ENCODE measurements at places on chromosomes 11 and 22.
A peak's percentile ranks its signal among the peaks of the same experiment; 100 is the strongest.

DNA sequence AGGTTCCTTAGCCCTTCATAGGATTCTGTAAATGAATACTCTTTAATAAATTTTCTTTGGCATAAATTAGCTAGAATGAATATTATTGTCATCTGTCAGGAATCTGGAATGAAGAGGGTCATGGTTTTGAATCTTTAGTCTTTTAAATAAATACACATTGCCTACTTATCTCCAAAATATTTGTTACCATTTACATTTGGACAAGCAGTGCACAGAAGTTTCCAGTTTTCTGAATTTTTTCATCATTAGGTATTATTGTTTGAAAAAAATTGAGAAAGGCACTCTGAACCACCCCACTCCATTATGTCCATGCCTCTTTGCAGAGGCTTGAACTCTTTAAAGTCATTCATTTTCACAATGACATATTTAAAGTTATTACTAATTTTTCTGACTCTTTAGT lies 549.0 kb upstream of the LUZP2 start:
- no peak for DNase-seq

DNA sequence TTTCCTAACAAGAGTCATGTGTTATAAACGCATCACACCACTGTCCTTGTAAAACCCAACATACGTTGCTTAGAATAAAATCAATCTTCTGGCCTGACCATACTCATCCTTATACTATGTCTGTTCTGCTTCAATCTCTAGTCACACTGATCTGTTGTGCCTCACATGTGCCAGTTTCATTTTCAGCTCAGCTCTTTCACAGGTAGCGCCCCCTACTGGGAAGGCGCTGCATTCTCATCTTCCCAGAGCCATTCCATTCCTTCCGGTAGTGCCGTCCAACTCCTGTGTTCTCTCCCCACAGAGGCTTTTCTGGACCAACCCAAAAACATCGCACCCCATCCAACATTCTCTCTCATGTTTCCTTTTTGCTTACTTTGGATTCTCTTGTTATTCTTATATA lies 22.2 kb downstream of the CASP5 start:
- DNase-seq, result no peak

GRCh38 chr11:117428856-117429229 lies 101.2 kb downstream of the CEP164 start:
- DNase-seq, result no peak

DNA sequence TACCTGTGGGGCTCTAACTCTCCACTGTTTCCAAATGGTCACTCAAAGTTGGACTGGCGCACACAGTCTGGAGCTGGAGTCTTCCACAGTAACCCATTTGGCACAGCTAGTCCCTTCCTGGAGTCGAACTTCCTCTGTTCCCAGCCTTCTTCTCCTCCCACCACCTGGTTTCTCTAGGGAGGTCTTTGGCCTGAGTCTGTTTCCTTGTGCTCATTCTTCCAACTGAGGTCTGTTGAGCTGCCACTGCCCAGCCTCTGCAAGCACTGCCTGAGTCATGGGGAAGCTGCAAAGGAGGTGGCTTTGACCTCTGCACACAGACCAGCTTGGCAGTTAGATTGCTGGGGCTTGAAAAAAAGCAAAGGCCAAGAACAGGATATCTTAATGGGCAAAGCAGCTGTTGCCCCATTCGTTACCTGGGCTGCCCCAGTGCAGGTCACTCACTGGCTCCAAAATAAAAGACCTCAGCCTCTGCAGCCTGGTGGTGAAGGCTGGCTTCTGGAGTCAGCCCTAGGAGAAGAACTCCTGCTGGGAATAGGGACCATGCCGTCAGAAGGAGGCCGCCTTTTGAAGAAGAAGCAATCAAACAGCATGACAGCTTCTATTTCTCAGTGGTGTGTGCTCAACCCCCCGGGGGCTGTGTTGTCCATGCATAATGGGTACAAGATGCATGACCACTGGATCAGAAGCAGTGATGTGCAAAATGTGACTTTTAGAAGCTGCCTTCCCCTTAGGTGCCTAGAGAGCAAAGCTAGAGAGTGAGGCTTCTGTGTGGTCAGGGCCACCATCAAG lies 3.0 kb downstream of the ADAMTS15 start:
- peak; percentile 27 for DNase-seq

DNA sequence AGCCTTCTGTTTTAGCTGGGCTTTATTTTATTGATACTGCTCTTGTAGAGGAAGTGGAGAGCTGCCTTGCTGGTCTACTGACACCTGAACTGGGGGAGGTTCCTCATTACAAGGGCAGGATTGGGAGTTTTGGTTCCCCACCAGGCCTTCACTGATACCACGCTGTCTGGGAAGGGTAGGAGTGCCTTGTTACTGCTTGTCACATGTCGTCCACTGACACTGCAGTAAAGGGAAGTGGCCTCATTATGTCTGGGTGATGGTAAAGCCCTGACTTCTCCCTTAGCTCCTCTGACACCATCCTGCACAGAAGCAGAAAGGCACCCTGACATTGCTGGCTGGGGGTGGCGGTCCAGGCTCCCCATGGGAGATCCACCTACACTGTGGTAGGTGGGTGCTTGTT lies 38.7 kb upstream of the ELF5 start:
- no peak for DNase-seq

DNA sequence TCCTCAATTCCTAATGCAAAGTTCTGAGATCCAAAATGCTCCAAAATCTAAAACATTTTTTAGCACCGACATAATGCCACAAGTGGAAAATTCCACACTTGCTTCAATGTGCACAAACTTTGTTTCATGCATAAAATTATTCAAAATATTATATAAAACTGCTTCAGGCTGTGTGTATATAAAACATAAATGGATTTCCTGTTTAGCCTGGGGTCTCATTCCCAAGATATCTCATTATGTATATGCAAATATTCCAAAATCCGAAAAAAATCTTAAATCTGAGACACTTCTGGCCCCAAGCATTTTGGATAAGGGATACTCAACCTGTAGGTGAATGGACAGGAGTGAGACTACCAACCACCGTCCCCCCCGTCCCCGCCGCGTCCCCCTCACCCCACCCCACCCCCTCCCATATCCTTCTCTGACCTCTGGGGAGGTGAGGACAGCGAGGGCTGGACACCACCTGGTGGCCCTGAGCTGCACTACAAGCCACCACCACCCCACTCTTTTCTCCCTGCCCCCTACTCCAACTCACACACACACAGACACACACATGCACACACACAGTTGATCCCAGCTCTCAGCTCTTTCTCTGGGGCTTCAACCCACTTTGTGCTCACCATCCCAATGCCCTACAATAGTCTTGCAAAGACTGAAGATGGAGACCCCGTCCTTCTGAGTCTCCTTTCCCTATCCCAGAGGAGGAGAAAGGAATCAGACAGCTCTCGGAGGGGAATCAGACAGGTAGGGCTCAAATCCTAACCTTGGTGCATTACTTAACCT lies 101.0 kb downstream of the PDE2A start:
- peak; percentile 51 for DNase-seq

- DNase-seq, result peak; percentile 48
These were observed 728 bp downstream of the FANCF start for GRCh38 chr11:22624742-22625447.

- DNase-seq, result no peak
These were observed 127.1 kb downstream of the SLC1A2 start for GRCh38 chr11:35292279-35292678.

GRCh38 chr11:88146106-88146505 lies 29.1 kb downstream of the RAB38 start:
- DNase-seq, result no peak

DNA sequence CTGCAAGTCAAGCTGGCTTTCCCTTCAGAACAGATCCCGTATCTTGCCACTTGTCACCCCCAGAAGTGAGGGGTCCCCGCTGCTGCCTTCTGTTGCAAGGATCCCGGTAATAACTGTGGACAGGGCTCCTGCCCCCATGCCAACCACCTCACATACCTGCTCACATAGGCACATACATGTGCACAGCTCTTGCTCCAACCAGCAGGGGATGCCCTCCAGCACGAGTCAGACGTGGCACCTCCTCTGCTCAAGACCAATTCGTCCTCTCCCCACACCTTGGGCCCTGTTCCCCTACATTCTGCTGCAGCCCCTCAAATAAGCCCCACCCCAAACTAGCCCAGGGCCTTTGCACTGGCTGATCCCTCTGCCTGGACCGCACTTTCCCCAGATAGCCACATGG lies 163.3 kb downstream of the CRYBB2 start:
- no peak for DNase-seq

DNA sequence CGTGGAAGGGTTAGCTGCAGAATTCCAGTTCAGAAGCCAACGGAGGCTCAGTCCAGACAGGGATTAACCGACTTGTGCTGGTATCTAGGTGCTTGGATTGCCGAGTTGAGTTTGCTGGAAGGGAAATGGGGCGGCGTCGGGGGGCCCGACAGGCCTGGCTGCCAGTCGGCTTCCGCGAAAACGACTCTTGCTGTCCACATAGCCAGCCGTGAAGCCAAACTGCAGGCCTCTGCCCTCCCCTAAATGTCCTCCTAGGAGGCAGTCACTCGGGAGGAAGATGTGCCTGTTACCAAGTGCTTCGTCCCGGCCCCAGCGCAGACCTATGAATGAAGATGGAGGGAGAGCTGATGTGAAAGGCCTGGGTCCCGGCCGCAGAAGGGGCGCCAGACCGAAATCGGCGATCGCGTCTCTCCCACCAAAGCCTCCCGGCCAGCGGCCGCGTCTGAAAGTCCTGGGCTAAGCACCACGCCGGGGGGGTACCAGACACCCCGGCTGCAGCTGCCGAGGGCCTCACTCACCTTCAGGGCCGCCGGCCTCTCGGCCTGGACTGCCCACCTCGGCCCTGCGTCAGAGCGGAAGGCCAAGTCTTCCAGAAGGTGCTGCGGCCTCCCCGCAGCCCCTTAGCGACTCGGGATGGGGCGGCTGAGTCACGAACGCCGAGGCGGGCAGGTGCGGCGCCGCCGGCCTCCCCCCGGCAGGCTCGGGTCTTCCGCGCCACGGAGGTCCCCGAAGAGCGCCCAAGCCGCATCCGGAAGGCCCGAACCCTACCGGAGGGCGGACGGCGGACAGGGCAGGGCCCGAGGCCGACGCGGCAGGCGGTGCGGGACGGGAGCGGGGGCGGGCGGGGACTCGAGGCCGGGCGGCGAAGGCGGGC lies 7.5 kb downstream of the DPAGT1 start:
- peak; percentile 55 for DNase-seq

DNA sequence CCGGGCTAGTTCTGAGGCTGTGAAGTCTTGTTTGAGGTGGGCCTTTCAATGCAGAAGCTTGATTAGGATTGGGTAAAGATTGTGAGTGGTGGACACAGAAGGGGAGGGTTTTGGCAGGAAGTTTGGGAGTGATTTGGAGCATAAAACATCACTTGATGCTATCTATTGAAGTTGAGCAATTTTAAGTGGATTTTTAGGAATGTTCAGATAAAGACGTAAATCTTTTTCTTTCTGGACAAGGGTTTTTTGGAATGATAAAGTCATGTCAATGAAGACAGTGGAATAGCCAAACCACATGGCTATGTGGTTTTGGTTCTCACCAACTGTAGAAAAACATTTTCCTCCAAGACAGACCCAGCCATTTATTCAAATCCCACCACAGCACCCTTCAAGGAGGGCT lies 111.2 kb upstream of the SNX19 start:
- peak; percentile 19 for DNase-seq

- no peak for DNase-seq
These were observed 82.5 kb upstream of the SORL1-AS1 start for GRCh38 chr11:121535129-121535796.

GRCh38 chr11:126878913-126879482 lies 121.6 kb downstream of the KIRREL3 start:
- DNase-seq, result no peak

DNA sequence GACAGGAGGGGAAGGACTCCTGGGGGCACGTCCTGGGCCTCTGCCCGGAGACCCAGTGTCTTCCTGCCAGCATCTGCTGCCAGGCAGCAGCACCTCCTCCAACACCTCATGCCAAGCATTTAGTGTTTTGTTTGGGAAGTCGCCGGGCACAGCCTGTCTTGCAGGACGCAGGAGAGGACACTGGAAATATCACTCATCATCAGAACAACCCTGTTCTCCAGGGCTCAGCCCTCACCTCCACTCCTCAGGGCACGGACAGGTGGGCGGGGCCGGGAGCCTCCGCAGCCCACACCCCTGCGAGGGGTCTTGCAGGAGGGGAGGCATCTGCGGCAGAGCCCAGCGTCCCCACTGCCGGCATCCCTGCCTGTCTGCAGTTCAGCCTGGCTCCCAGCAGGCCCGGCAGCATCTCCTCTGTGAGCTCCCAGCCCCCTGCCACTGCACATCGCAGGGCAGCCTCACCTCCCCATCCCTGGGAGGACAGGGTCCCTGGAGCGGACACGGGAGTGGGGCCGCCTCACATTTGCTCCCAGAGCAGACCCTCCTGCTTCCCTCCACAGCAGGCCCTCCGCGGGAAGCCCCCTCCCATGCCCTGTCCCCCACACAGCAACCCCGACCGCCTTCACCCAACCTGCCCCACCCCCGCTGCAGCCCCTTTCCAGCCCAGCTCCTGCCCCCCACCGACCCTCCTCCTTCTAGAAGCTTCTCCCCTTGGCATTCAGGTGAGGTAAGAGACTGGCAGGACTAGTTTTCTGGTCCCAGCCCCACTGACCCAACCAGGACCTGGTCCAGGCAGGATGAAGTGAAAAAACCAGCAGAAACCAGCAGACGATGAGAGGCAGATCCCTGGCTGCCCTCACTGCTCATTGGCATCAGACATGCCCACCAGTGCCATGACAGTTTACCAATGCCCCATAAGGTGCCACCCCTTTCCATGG lies 72.7 kb downstream of the BRD1 start:
- no peak for DNase-seq

DNA sequence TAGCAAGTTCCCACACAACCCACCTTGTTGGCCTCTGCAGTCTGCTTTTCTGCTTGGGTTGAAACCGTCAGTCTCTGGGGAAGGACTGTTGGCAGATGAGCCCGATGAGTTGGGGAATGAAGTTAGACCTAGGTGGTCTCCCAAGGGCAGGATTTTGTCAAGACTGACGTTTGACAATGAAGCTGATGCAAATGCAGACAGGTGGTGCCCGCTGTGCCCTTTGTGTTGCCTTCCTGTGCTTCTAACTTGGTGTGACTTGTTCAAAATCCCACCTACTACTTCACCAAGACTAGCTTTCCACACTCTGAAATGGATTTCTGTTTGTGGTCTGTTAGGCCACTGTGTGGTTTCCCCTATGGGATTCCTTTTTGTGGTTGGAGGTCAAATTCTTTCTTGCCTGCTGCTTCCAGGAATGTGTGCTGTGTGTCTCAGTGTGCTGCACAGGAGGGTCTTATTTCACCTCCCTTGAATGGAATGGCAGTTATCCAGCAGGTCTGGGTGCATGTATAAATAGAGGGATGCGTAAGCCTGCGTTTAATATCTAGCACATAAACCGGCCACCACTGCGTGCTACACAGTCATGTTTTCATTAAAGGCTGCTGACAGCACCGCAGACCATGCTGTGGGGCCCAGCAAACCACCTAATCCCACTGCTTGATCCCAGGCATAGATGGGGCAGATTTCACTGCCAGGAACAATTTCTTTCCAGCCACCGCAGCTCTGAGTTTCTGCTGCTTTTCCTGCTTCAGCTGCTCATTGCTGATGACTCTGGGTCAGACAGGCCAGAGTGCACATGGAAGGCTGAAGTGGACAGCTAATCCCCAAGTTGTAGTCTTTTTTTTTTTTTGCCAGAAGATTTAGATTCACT lies 44.8 kb downstream of the ADAMTS8 start:
- peak; percentile 97 for DNase-seq

- DNase-seq, result peak; percentile 71
These were observed 25.0 kb downstream of the SWAP70 start for GRCh38 chr11:9688716-9689511.

- no peak for DNase-seq
These were observed 164.8 kb upstream of the BDNF start for GRCh38 chr11:27865105-27865504.

- DNase-seq, result peak; percentile 91
These were observed 88.9 kb downstream of the KCNQ1 start for GRCh38 chr11:2533587-2534133.

GRCh38 chr22:43878079-43878795 lies 13.6 kb downstream of the PNPLA5 start:
- DNase-seq, result no peak

GRCh38 chr22:39239561-39240423 lies 5.0 kb downstream of the PDGFB start:
- no peak for DNase-seq
